Fibroblast of skin of abdomen (primary cell): ENCODE measurements at places on chromosomes 13 and 19.

- no peak for DNase-seq
Observed at GRCh38 chr19:3285647-3286176, 61.3 kb downstream of the CELF5 start.

GRCh38 chr13:88483202-88483601, 812.0 kb downstream of the SLITRK5 start:
- no peak for DNase-seq

- DNase-seq = peak; percentile 31
Observed at GRCh38 chr19:7833225-7834099, 3.4 kb downstream of the EVI5L start.

GRCh38 chr19:10927730-10928562, 493 bp downstream of the YIPF2 start:
- DNase-seq = no peak

DNA sequence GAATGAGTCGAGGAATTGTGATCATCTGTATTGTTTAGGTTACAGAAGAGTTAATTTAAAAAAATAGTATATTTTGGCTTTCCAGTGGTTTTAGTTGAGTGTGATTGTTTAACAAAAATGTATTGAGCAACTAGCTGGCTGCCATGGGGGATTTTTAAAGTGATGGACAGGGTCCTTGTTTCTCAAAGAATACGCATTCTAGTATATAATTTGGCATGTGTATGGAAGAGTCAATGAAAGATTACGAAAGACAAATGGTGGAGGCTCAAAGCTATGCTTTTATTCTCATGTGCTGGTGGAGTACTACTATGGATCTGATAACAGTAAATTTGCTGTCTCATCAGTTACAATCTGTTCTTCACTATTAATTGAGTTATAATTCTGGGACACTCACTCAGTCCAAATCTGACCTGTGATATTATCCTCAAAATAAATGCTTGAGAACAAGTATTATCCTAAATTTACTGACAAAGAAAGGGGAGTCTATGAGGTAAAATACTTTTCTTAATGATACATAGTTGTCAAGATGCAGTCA, 240.0 kb downstream of the GPC6 start:
- peak; percentile 12 for DNase-seq

GRCh38 chr13:22316494-22317025, 645.7 kb downstream of the FGF9 start:
- DNase-seq = no peak

DNA sequence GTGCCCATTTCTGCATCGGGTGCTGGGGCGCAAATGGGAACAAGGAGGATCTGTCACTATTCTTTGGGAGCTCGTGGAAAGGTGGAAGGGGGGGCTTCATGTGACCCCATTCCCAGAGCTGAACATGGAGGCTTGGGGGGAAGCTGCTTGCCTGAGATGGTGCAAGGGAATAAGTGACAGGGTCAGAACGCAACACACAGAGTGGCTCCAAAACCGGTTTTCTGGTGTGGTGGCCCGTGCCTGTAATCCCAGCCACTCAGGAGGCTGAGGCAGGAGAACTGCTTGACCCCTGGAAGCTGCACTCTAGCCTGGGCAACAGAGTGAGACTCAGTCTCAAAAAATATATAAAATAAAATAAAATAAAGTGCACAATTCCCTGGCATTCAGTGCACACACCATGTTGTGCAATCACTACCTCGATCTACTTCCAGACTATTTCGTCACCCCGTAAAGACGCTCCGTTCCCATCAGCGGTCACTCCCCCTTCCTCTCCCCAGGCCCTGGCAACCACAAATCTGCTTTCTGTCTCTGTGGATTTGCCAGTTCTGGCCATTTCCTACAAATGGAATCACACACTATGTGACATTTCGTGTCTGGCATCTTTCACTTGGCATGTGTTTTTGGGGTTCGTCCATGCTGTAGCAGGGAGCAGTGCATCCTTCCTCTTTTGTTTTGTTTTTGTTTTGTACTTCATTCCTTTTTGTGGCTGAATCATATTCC, 18.2 kb upstream of the COMP start:
- peak; percentile 71 for DNase-seq
